ENCODE measurements at places on chromosomes 7 and 10.

GRCh38 chr7:127738859-127739258 is 86.9 kb downstream of the SND1 start:
- no peak for DNase-seq

DNA sequence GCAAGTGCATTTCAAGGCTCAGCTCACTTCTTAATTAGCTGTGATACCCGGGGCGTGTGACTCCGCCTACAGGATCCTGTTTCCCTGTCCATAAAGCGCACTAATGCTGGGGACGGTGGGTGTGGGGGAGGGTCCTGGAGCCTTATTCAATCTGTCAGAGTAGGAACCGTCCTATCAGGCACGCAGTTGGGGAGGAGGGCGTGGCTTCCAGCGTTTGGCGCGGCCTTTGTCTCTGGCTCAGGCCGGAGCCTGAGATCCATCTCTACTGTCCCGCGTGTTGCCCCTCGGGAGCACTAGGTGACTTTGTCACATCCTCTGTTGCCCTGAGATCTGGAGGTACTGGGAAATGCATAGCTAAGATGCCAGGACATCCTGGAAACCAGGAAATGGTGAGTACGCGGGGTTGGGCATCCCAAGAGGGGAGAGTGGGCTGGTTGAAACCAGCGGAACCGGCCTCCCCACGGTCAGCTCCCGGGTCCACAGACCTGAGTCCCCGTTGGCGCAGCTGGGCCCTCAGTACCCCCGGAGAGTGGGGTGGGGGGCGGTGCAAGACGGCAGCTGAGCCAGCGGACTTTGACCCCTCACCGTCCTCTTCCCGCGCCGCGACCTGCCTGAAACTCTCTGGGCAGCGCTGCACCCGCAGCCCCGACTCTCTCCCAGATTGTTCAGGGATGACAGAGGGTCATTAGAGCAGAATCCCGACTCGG is 104.4 kb upstream of the ZNF92 start:
- no peak for DNase-seq

- no peak for DNase-seq
These were observed 63.3 kb upstream of the ELMO1 start for GRCh38 chr7:37511915-37512314.

- no peak for DNase-seq
These were observed 61.5 kb downstream of the INSIG1 start for GRCh38 chr7:155358948-155359712.

DNA sequence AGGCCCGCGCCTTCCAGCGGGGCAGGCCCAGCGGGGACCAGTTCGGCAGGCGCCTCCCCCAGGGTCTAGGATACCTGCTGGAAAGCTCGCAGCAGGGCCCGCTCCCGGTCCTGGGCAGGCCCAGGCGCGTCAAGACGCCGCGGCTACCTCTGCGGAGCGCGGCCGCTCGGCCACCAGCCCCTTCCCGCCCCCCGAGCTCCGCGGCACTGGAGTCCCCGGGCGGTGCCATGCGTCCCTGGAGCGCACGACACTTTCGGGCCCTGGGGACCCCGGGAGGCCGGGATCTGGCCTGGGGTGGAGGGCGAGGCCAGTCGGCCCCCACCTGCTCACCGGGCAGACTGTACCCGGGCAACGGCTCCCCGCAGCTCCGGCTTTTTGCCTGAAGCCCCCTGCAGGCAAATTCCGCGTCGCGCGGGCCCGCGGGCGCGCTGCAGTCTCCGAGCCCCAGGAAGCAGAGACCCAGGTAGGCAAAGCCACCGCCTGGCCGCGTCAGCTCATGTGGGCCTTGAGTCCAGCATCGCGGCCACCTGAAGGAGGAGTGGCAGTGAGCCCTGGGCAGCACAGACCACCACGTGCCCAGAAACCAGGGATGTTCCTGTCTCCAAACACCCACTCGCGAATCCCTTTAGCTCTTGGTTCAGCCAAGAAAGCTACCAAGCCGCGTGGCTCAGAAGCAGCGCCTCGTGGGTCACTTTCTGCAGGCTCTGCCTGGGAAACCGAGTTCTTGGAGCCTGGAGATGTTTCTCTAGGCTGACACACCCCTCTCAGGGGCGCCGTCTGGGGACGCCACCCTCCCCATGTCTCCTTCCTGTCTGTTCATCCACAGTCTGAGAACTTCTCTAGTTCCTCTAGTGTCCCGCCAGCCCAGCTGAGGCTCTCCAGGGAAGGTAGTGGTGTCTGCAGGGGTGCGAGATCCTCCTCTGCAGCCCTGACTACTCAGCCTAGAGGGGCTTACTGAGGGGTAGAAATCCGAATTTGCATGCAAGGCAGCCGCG is 46.1 kb upstream of the APBB1IP start:
- DNase-seq = no peak

DNA sequence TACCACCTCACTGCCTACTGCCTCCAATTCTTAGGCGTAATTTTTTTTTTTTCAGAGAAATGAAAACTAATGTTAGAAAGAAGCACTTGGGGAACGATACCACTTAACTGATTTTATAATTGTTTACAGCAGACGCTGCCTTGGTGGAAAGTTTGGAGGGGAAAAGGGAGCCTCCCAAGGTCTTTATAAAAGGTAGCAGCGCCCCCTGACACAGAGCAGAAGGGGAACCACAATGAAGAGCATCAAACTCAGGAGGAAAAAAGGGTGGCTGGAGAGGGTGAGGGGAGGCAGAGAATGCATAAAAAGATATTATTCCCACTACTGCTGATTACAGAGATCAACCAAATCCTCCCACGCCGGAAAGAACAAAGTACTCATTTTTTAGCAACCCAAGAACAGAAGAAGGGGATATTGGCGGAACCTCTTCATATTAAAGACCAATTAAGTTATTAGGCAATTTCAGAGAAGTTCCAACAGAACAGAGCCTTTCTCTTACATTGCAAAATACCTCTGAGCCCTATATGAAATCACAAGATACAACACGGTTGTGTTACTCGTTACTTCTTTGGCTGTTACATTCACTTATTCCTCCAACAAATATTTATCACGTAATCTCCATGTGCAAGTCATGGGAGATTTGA is 135.8 kb downstream of the TEX36 start:
- DNase-seq = no peak

GRCh38 chr7:100896732-100897608 is 1.3 kb upstream of the ACHE start:
- no peak for DNase-seq

DNA sequence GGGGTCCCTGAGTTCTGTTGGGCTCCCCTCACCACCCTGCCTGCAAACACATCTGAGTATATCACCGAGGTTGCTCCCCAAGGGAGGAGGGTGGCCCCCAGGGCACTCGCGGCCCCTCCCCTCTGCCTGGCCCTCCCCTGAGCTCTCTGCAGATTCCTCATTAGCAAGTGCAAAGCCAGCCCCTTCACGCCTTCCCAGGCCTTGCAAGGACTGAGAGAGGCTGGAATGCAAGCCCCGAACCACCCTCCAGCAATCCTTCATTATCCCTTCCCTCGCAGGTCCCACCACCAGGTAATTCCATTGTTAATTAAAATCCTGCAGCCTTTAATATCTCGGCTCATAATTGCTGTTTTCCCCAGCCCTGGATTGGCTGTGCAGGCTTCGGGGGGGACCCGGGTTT is 35.3 kb upstream of the MYL10 start:
- no peak for DNase-seq

DNA sequence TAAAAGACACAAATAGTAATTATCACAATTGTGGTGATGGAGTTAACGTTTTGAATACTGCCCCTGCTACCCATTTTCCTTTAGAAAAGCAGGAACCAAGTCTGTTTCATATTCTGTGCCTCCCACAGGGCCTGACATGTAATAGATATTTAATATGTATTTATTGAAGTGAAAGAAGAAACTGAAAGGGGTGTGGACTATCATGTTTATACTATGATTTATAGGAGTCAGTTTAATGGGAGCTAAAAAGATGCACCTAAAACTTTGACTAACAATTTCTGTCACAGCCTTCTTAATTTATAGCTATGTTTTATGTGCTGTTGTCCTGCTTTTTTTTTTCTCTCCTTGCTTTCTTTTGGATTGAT is 24.1 kb upstream of the BHLHA15 start:
- DNase-seq = no peak

DNA sequence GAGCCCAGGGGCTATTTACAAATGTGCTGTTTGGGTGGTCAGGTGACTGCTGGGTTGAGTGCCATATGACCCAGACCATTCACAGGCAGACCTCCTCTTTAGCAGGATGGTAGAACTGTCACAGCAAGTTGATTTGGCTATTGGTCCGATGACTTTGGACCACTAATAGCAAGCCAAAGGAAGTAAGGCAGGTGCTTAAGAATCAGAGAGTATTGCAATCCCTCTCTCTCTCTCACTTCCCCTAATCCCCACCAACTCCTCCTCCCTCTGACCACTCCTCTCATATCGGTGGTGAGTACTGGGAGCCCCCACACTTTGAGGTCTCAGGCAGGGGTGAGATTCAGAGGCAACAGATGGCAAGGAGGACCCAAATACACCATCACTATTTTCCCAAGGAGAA is 165.3 kb downstream of the TRIL start:
- DNase-seq = no peak

- no peak for DNase-seq
These were observed 493 bp downstream of the ZMIZ2 start for GRCh38 chr7:44748948-44749731.

- no peak for DNase-seq
These were observed 342.1 kb downstream of the PHF14 start for GRCh38 chr7:11315666-11316258.

- no peak for DNase-seq
These were observed 76.3 kb upstream of the CARD11 start for GRCh38 chr7:3119963-3120362.

DNA sequence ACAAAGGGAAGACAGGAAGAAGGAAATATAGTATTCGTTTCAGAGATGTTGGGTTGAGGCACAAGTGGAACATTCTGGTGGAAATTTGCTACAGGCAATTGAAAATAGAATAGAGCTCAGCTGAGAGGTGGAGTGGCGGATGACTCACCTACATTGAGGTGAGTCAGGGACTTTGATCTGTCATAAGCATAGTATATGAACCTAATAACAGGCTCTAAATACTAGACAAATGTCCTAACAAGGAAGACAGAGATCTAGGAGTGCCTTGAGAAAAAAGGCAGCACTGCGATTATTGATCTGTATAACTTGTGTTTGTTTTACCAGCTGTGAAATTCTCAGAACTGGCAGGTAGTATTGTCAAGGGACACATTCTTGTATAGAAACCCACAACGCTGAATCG is 907 bp upstream of the IFRD1 start:
- DNase-seq = peak; percentile 22

DNA sequence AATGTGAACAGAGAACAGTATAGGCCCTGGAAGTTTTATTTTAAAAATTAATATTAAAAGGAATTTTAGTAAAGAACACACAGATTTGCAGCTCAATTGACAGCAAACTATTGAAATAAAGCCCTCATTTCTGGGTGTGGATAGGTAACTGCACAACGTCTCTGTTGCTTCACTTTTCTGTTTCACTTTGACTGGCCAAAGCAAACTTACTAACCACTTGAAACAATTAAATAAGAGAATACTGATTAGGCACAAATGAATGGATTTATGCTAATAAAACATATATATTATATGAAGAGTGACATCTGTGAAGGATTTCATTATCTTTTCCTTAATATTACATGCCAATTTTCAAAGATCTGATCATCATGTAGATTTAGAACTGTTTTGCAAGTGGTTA is 11.9 kb downstream of the ZNF804B start:
- DNase-seq = no peak

DNA sequence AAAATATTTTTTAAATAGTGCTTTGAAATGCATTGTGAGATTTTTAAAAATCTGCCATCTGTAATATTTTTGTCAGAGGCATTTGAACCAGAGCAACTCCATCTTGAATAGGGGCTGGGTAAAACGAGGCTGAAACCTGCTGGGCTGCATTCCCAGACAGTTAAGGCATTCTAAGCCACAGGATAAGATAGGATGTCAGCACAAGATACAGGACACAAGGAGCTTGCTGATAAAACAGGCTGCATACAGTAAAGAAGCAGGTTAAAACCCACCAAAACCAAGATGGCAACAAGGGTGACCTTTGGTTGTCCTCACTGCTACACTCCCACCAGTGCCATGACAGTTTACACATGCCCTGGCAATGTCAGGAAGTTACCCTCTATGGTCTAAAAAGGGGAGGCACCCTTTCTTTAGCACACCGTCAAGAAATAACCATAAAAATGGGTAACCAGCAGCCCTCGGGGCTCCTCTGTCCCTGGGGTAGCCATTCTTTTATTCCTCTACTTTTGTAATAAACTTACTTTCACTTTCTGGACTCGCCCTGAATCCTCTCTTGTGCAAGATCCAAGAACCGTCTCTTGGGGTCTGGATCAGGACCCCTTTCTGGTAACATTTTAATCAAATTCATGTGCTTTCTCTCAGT is 273.7 kb downstream of the SEMA3D start:
- DNase-seq = no peak

DNA sequence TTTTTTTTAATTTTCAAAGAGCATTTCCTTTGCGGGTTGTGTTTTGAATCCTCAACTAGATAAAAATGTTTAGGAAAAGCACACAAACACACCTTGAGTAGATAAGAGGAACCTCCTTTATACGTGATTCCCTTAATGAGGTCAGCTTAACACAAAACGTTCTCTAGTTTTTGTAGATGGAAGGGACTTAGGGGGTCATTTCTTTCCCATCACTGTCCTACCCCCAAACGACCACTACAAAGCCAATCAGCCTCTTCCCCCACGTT is 1.2 kb downstream of the SUV39H2 start:
- DNase-seq = no peak

DNA sequence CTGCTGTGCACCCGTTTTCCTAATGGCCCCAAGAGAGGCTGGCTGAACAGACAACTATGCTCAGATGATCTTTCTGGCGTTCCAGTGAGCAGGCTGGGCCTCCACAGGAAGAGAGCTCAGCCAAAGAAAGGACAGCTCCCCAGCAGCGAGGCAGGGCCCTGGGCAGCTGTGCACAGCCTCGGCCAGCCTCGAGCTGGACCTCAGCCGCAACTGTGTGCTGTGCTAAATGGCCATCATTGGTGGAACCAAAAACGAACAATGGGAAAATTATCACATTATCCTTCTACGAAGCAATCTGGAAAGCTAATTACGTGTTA is 97.5 kb downstream of the CTBP2 start:
- DNase-seq = no peak

- no peak for DNase-seq
These were observed 137.1 kb upstream of the MDFIC start for GRCh38 chr7:114784746-114785145.

DNA sequence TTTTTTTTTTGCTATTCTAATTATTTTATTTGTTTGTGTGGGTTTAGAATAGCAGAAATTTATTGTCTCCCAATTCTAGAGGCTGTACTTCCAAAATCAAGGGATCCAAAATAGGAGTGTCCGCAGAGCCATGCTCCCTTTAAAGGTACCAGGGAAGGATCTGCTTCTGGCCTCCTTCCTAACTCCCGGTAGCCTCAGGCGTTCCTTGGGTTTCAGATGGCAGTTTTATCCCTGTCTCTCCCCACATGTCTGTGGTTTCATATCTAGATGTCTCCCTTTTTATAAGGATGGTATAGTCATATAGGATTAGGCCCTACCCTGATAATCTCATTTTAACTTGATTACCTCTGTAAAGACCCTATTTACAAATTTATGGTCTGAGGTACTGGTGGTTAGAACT is 48.4 kb downstream of the BMPR1A start:
- no peak for DNase-seq

- DNase-seq = peak; percentile 37
These were observed 71.2 kb upstream of the FOXK1 start for GRCh38 chr7:4610768-4611467.

GRCh38 chr7:21412957-21413356 is 14.9 kb upstream of the SP4 start:
- no peak for DNase-seq

Data from activated gamma-delta T cell treated with anti-CD3 and anti-CD28 coated beads, Interleukin-2, amount 50 U/mL, for 16 hours (primary cell).